ENCODE measurements at places on chromosomes 13 and 19.

- no peak for DNase-seq
Observed at GRCh38 chr13:40026741-40027140, 371.3 kb downstream of the COG6 start.

GRCh38 chr19:21082011-21082975 is at the start of gene ZNF714:
Gene ZNF714, plus strand, starts transcription at chr19:21082203. Its CDS starts 16,066 bp downstream, at chr19:21098269.
- peak; percentile 97 for DNase-seq

GRCh38 chr19:15663247-15663646 is 9.6 kb upstream of the CYP4F12 start:
- no peak for DNase-seq

DNA sequence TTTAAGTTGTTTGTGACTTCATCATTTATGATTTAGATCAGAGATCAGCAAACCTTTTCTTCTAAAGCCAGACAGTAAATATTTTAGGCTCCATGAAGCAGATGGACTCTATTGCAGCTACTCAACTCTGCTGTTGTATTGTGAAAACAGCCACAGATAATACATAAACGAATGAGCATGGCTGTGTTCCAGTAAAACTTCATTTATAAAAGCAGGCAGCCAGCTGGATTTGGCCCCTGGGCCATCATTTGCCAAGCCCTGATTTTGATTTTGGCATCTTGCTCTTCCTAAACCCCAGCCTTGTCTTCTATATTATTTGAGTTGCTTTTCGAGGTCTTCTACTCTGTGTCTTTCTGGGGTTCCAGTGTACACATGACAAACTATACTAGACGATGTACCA is 41.3 kb downstream of the RNASEH2B start:
- DNase-seq: no peak

- no peak for DNase-seq
Observed at GRCh38 chr19:19645233-19645870, 1.9 kb upstream of the GMIP start.

DNA sequence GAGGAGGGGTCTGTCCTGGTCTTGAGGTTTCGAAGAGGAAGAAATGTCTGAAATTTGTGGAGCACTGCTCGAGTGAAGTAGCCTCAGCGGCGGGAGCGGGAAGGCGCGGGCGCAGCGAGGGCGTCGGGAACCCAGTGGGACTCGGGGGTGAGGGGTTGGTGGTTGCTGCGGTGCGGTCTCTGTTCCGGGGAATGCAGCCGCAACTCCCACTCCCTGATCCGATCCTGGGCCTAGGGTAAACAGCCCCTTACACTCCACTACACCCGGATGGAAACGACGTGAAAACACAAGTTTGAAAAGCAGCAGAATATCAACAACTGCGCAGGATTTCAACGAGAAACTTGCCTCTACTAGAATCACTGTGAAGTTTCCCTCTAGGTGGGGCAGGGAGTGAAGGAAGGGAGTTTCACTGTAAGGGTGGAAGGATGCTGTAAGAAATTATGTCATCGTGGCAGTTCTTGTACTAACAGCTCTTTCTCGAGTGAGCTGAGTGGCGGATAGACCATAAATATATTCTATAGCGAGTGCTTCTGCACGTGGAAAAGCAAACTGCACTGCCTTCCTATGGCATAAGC is 2.0 kb upstream of the KLF12 start:
- peak; percentile 58 for DNase-seq

GRCh38 chr13:48731957-48732569 is 78.3 kb downstream of the CYSLTR2 start:
- DNase-seq: no peak

DNA sequence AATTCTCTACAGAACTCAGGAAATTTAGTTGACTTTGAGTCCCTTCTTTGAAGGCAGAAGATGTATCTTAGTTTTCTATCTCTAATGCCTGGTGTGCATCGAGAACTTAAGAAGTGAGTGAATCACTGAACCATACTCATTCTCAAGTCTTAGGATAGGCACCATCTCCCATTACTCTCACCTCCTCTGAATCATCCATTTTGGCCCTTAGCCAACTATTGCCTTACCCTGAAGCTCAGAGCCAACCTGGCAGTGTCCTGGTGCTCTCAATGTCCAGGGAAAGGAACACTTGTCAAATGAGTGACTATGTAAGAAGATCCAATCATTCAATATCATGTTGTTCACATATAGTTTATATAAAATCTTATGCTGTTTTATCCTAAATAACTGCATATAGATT is 146.6 kb downstream of the RGCC start:
- peak; percentile 45 for DNase-seq

GRCh38 chr19:35353635-35354034 is 4.6 kb upstream of the FFAR3 start:
- no peak for DNase-seq

GRCh38 chr13:109885235-109885634 is 98.9 kb upstream of the IRS2 start:
- no peak for DNase-seq

DNA sequence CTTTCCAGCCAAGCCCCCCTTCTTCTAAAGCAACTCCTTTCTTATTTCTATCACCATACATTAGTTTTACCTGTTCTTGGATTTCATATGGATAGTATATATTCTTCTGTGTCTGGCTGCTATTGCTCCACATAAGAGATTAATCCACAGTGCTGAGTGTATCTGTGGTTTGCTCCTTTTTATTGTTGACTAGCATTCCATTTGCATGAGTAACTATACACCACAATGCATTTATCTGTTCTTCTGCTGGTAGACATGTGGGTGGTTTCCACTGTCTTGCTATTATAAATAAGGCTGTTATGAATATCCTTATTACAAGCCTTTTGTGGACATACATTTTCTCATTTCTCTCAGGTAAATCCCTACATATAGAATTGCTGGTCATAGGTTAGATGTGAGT is 138.2 kb downstream of the SLC7A1 start:
- DNase-seq: peak; percentile 90

DNA sequence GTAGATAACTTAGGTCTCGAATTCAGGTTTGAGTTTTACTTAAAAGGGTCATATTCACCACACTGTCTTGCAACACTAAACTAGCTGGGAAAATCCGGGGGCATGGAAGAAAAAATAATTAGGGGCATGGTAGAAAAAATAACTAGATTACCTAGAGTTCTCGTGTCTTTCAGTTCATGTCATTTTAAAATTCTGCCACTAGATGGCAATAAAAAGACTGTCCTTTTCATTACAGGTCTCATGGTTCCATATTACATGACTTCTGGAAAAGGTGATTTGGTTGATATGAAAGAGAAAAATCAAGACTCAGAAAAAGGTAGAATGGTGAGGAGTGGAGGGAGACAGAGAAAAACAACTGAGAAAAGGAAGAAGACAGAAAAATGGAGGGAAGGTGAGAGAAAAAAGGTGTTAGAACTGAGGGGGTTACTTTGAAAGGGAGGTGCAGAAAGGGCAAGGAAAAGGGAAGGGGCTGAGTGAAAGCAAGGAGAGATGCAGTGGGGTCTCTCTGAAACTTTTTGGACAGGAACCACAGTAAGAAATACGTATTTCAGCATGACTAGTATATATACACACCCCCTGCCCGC is 299.0 kb downstream of the KLF12 start:
- DNase-seq: peak; percentile 57

DNA sequence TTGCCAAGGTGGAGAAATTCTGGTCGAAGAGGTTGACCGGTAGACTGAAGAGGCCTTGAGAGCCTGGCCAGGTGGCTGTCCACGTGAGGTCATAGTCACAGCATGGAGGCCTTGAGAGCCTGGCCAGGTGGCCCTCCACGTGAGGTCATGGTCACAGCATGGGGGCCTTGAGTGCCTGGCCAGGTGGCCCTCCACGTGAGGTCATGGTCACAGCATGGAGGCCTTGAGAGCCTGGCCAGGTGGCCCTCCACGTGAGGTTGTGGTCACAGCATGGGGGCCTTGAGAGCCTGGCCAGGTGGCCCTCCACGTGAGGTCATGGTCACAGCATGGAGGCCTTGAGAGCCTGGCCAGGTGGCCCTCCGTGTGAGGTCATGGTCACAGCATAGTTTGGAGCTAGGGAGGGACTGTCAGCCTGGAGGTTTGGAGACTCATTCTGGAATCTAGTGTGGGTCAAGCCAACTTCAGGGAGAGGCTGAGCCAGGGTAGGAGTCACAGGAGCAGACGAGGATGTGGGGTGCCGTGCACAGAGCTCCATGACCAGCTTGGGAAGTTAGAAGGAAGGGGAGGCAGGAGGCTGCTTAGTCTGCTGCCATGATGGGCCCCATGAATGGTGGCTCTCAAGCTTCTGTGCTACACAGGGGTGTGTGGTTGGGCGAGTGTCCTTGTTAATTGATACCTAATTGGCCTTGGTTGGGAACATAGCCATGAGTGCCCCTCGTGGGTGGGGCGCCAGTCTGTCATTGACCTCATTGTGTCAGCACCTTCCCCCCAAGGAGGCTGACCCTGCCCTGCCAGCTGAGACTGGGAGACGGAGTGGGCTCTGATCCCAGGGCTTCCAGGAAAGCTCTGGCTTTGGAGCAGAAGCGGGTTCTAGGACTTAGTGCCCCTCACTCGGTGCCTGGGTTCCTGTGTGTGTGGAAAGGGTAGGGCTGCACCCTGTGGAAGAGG is 4.0 kb downstream of the LENG9 start:
- DNase-seq: no peak

DNA sequence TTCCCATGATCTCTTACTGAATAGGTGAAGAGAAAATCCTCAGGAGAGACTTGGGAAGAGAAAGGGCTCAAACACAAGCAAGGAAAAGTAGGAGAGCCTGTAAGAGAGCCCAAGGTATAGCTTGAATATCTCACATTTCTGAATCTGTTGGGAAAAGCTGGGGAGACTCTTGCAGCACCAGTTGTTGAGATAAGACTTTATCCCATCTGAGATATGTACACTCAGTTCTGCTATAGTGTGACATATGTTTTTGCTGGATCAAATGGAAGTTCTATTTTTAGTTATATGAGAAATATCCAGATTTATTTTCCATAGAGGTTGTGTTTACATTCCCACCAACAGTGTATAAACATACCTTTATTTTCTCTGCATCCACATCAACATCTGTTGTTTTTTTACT is 246.1 kb downstream of the NDFIP2 start:
- DNase-seq: no peak

- DNase-seq: peak; percentile 66
Observed at GRCh38 chr13:113216254-113217048, 7.0 kb downstream of the CUL4A start.
